ENCODE measurements at places on chromosomes 11 and 22.

- DNase-seq = no peak
Measured at GRCh38 chr11:92894197-92894596, 75.3 kb upstream of the MTNR1B start.

DNA sequence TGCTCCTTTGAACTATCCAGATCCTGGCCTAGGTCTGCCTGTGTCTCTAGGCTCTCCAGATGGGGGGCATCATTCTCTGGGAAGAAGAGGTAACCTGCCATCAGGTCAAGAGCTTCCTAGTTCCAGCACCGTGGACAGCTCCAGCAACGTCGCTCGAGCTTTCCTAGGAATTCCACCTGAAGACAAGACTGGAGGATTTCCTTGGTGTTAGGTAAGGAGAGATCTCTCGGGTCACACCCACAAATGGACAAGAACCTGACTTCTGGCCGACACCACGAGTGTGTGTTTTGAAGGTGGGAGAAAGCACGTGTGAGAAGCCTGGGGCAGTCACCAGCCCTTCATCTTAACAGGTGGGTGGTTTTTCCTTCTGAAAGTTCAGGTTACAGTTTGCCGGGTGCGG lies 1.2 kb downstream of the PRG3 start:
- no peak for DNase-seq

- no peak for DNase-seq
Measured at GRCh38 chr11:46252373-46252914, 25.0 kb upstream of the CREB3L1 start.

DNA sequence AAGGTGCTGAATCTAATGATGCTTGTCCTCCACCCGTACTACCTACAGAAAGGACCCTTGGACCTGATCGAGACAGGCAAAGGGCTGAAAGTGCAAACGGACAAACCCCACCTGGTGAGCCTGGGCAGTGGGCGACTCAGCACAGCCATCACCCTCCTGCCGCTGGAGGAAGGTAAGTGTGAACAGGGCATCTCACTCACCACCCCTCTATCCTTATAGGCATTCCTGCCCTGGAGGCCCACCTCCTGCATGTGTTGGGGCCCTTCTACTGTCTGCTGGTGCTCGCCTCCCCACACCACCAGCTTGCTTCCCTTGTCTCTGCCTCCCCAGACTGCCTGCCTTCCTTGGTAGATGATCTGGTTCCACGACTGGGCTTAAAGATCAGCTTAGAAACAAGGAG lies 7.1 kb downstream of the PHLDB1 start:
- DNase-seq = no peak

DNA sequence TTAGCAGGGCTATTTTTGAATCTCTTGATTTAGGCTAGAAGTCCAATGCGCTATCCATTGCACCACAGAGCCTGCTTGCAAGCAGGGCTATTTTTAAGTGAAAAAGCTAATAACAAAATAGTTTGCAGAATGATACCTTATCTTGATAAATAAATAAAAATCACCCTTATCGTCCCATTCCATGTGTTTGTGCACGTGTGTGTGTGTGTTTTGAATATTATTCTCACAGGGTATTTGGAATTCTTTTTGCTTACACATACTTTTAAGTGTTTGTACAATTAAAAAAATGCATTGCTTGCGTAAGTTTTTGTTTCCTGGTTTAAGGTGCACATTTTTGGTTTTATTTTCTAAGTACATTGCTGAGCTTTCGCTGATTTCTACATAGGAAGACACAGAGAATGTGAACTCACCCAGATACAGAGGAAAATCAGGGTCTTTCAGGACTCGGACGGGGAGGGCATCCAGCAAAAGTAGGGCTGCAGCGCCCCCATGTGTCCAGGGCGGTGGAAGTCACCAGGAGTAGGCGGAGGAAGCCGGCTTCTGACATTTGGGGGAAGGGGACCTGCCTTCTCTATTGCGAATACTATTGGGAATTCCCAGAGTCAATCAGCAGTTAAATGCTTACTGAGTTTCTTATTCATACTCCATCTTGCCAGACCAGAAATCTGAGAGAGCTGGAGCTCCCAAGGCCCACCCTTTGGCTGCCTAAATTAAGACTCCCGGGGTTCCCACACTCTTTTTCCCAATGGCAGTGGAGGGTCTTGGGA lies 27.3 kb downstream of the SLC1A2 start:
- no peak for DNase-seq

All from epithelial cell of proximal tubule (primary cell).